ENCODE measurements at places on chromosomes 7 and 10.
A peak's percentile ranks its signal among the peaks of the same experiment; 100 is the strongest.

DNA sequence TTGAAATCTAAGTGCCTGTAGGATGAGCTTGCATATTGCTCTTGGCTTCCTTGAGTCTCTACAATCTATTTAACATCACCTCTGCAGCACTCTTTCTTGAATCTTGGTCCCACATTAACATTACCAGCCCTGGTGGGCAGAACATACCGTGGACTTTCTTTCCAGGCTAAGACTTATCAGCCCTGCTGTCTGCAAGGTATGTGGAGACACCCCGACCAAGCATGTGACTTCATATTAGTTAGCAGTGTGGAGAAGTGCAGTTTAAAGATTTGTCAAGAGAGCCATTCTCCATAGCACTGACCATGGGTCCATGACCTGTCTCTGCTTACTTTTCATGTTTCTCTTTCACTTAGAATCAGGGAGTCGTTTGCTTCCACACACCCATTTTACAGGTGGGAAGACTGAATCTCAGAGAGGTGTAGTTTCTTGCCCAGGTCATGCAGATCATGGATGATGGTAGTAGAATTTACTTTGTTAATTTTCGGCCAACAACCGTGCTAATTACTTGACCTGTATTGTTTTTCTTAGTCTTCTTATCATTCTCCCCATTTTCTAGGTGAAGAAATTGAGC is 6.0 kb downstream of the CCNY start:
- no peak for DNase-seq

DNA sequence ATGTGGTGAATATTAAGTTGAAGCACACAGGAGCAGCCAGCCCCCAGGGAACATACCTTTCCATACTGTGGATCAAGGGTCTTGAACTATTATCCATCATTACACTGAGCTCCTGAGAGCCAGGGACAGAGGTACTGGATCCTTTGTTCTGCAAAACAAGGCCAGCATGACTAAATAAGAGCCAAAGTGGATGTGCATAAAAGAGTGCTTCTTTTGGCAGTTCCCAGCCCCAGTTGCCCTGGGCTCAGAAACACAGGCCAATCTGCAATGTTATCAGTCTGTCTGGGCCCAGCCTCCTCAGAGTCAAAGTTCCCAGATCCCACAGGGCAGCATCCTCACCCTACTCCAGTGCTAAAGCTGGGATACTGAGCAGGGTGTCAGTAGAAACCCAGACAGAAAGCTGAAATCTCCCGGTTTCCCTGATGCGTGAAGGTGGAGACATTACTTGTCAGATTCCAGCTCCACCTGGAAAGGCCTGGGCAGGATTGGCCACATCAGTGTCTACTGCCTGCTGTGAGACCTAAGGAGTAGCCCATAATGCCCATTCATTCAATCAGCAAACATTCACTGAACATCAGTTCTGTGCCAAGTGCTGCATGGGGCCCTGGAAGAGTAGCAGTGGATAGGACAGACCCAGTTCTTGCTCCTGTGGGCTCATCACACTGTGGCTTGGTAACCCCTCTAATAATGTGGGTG is 342.7 kb downstream of the CXCL12 start:
- no peak for DNase-seq

GRCh38 chr10:132670546-132671227 is 115.3 kb downstream of the NKX6-2 start:
- DNase-seq = no peak

- no peak for DNase-seq
These were observed 18.4 kb downstream of the SMURF1 start for GRCh38 chr7:99125505-99125865.

- no peak for DNase-seq
These were observed 9.3 kb downstream of the LIPA start for GRCh38 chr10:89242345-89242684.

DNA sequence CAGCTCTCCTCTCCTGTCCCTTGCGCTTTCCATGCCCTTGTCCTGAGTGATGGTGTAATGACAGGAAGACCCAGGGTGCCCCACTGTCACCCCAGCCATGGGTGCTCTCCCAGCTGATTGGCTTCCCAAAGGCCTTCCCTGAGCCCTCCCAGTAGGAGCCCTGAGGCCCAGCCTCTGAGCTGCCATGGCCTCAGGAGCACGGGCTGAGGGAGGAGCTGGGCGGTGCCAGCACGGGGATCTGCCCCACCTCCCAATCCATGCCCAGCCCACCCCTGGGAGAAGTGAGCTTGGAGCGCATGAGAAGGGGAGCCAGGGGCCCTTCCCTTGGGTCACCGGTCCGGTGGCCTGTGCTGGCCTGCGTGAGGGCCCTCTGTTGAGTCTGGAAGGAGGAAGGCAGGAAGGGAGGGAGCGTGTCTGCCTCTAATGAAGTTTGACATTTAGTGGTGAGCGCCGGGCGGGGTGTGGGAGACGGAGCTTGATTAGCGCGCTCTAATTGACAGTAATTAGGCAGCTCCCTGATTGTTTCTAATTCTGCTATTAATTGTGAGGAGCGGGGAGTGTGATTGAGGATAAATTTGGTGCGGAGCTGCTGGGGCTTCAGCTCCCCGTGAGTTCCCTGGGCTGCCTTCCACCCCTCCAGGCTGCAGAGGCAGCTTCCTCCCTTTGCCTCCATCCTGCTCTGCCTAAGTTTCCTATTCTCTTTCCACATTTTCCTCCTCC is 28.3 kb downstream of the GBX1 start:
- DNase-seq = no peak

- no peak for DNase-seq
These were observed 77.9 kb downstream of the CARD11 start for GRCh38 chr7:2965745-2966270.

DNA sequence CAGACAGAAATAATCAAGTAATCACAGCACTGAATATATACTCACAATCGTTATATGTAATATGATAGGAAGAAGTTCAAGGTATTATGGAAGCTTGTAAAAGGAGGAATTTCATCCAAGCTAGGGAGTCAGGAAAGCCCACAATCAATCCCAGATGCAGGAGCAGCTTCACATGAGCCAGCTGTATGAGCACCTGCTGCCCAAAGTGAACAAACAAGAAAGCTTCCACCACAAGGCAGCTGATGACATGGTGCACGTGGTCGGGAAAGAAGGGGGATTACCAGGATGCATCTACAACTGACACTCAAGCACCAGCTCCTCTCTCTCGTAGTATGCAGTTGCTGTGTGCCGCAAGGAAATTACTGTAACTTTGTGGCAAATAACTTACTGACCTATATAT is 225.2 kb downstream of the XPNPEP1 start:
- no peak for DNase-seq

- DNase-seq = peak; percentile 48
These were observed 52.6 kb upstream of the PCBD1 start for GRCh38 chr10:70940834-70941568.

GRCh38 chr10:69863580-69863979 is 61.9 kb downstream of the COL13A1 start:
- no peak for DNase-seq

GRCh38 chr10:130745251-130745650 is 566.3 kb downstream of the TCERG1L start:
- no peak for DNase-seq

DNA sequence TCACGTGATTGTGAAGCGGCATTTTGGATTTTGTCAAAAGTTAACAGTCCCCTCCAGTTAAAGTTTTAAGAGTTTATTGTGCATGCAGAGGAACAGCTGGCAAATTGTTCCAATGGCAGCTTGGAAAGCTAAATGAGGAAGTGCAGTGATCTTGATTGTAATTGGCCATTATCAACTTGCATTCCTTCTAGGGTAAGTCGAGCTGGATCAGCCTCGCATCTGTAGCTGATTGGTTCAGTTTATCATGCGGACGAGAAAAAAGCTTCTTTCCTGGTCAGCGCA is 566 bp downstream of the ZNF789 start:
- peak; percentile 69 for DNase-seq

GRCh38 chr7:123329988-123330643 is 130.3 kb upstream of the SLC13A1 start:
- DNase-seq = no peak

GRCh38 chr10:104096692-104097091 is 11.0 kb upstream of the COL17A1 start:
- no peak for DNase-seq

- no peak for DNase-seq
These were observed 380 bp downstream of the NAT16 start for GRCh38 chr7:101179713-101180112.

DNA sequence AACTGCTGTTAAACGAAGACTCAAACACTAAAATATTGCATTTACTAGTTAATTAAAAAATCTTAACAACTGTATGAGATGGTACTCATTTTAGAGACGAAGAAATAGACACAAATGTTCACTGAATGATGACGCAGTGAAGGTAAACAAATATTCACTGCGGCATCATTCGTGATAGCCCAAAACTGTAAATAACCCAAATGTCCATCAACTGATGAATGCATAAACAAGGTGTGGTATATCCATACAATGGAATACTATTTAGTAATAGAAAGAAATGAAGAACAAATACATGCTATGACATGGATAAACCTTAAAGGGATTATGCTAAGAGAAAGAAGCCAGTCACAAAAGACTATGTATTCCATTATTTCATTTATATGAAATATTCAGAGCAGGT is 51.4 kb downstream of the CDK6 start:
- DNase-seq = no peak

GRCh38 chr7:85342781-85343180 is 155.9 kb upstream of the SEMA3D start:
- DNase-seq = no peak

- no peak for DNase-seq
These were observed 58.1 kb downstream of the INSIG1 start for GRCh38 chr7:155355745-155356144.

GRCh38 chr7:92843034-92843760 is 6.8 kb upstream of the CDK6 start:
- no peak for DNase-seq

DNA sequence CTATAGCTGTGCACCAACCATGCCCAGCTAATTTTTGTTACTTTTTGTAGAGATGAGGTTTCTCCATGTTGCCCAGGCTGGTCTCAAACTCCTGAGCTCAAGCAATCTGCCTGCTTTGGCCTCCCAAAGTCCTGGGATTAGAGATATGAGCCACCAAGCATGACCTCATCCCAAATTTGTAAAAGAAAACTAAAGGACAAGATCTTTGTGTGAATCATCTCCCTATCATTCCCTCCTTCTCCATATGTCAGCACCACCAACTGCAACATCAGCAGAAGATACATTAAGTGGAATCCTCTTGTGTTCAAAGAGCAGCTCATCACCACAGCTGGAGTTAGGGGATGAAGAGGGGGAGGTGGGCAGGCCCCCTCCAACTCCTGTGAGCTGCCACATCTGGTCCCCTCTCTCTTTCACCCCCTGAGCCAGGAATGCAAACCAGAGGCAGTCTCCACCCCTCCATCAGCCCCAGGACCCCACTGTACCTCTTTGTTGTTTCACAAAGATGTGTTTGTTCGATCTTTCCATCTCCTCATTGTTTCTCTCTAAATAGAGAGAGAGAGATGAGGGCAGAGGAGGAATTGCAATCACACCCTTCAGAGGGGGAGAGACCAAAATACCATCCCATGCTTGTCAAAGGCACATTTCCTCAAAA is 47.3 kb upstream of the PIP4K2A start:
- DNase-seq = no peak

GRCh38 chr10:96130326-96130995 is 364 bp downstream of the ZNF518A start:
- DNase-seq = no peak

DNA sequence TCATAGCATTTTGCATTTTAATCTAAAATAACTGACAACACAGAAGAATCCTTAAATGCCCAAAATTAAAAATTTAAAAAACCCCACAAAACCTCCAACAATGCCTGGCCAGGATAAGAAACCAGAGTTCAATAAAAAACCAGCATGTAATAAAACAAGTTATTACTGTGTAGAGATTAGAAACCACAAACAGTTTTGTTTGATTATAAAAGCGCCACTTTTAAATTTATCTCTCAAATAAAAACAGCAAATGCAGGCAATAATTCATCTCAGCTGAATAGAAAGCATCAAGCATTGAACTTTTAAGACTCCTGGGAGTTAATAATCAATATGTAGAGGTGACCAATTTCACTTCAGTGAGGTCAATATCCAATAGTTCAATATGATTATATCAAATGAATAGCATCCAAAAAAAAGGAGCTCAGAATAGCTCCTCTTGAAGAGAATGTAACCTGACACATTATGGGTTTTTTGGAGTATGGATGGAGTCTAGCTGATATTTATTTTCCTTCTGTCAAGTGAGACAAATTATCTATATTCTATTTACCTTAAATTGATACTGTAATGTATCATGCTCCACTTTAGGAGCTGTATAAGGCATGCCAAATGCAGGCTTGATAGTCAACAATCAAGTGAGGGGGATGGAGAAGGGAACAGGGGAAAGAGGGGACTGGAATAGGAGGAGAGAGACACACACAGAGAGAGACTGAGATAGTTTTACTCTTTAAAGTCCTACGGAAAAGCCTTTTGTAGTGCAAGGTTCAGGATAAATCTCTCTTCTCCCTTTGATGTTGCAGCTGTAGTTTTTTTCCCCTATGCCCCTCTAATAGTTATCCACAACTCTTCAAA is 130.9 kb downstream of the RSU1 start:
- DNase-seq = no peak

- DNase-seq = no peak
These were observed 22.6 kb downstream of the ASAH2 start for GRCh38 chr10:50228672-50229071.

- DNase-seq = no peak
These were observed 186.8 kb downstream of the COBL start for GRCh38 chr7:51129527-51130472.

- no peak for DNase-seq
These were observed 6.1 kb downstream of the ZNF277 start for GRCh38 chr7:112212571-112212970.

DNA sequence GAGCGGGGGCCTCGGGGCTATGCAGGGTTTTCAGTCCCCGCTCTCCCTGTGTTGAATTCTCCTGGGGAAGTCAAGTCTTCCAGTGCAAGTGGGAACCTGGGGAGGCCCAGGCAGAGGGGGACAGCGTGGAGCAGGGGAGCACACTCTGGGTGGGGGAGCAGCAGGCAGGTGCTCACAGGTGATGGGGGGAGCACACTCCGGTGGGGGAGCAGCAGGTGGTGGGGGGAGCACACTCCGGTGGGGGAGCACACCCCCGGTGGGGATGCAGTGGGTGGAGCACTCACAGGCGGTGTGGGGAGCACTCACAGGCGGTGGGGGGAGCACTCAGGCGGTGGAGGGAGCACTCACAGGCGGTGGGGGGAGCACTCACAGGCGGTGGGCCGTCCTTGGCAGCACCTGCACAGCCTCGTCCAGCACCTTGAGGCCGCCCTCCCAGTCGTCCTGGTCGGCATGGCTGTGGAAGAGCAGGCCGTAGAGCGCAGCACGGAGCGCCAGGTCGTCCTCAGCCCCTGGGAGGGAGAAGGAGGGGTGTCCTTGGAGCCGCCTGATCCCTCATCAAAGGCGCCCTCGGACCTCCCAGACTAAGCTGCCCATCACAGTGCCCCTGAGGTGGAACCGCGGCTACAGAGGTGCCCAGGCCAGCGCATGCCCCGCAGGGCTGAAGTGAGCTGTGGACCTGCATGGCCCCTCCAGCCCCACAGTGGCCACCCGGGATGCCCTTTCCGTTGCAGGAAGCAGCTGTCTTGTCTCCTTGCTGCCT is 56.7 kb downstream of the CFAP46 start:
- DNase-seq = no peak

DNA sequence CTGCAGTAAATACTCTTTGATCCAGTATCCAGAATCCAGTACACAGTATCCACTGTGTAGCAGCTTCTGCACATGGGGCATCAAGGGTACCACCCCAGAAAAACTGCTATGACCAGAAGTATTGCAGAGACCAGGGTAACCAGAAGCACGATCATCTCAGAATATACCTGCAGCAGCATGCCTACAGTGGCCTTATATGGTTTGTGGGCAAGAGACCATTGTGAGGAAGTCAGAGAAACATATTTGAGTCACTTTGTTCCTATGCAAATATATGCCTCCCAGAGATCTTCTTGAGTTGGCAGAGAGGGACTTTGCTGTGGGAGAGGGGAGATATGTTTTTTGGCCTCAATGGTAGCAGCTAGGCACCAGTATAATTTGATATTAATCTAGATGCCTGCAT is 206.4 kb upstream of the LRRTM3 start:
- no peak for DNase-seq
